ENCODE measurements at places on chromosomes 16 and 17.

GRCh38 chr17:44607836-44608690, 48.2 kb upstream of the MEIOC start:
- no peak for DNase-seq

GRCh38 chr16:57688487-57688986, 6.1 kb upstream of the DRC7 start:
- no peak for DNase-seq

GRCh38 chr17:59427425-59427921, 96.0 kb downstream of the YPEL2 start:
- DNase-seq, result no peak

GRCh38 chr16:81821436-81822128, 42.5 kb downstream of the PLCG2 start:
- no peak for DNase-seq

DNA sequence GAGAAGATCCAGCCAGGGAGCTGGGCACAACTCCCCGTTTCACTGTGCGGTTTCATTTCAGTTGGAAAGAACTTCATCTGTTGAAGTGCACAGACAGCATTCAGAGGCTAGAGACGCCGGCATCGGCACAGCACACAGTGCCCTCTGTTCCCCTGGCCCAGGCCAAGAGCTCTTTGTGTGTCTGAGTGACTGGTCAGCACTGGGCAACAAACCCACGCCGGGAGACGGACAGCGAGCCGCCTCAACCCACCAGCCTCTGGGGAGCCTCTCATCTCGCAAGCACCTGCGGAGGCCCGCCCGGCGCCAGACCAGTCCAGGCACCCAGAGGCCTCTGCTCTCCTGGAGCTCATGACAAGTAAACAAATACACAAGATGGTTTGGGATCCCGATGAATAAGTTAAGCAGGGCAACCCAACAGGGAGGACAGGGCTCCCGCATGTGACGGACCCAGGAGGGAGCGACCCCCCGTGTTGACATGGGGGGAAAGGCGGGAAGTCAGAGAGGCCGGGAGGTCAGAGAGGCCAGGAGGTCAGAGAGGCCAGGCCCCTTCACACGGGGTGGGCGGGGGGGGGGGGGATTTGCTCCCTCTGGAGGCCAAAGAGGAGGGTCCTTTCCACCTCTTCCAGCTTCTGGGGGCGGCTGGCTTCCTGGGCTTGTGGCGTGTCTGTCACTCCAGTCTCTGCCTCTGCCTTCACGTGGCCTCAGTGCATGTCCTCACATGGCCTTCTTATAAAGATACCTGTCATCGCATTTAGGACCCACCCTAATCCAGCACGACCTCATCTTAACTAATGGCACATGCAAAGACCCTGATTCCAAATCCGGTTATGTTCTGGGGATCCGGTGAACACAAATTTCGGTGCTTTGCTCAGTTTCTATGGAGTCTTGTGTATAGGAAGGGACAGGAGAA, 25.8 kb upstream of the KLHDC4 start:
- no peak for DNase-seq

GRCh38 chr16:48235556-48236136, 8.5 kb upstream of the LONP2 start:
- no peak for DNase-seq

GRCh38 chr17:35213412-35213940, 19.3 kb upstream of the SLC35G3 start:
- DNase-seq, result no peak

GRCh38 chr16:65116216-65116615, 5.6 kb downstream of the CDH11 start:
- DNase-seq, result no peak

DNA sequence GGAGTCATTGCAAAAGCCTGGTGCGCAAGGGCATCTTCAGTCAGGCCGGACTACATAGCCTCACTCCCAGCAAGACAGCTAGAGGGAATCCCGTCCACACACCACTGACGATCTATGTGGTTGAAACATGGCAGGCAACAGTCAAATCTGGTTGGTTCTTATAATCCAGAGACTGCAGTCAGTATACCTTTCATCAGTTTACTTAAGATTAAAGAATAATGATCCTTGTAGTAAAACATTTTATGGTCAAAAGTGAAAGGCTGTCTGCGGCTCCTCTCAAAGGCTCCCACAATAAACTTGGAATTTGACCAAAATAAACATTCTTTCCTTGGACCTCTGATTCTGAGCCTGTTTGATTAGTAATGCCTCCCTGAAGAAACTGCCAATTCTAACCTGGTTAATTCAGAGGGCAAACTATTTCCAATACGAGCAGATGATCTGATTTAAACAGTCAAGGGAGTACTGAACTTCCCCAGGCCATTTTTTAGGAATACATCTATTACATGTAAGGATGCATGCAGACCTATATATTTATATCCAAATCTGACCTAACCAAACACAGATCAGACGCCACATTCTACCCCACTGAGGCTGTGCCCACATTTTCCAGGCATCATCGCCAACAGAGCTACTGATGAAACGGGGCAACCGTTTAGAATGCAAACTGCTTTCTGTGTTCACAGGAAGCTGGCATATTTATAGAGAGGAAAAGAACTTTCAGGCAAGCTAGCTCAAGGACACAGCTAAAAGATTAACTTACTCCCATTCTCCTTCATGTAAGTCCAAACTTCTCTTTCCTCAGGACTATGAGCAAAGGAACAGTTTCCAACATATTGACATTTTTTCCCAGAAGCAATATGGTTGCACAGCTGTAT, 15.3 kb upstream of the TXNDC11 start:
- DNase-seq, result peak; percentile 88

DNA sequence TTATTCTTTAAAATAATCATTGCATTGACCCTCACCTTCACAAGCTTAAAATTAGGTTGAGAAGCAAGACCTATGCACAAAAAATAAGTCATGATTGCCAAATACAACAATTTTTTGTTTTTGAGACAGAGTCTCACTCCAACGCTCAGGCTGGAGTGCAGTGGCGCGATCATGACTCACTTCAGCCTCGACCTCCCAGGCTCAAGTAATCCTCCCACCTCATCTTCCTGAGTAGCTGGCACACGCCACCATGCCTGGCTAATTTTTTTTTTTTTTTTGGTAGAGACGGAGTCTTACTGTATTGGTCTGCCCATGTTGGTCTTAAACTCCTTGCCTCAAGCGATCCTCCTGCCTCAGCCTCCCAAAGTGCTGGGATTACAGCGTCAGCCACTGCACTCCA, 24.2 kb downstream of the ZNF652 start:
- no peak for DNase-seq
